Activated CD4-positive, alpha-beta T cell treated with anti-CD3 and anti-CD28 coated beads for 36 hours (primary cell): ENCODE measurements at places on chromosomes 3 and 15. TPM values are rescaled to one million over a fixed set of nuclear protein-coding genes. Genes with fewer than 3 reads are reported as not detected.

DNA sequence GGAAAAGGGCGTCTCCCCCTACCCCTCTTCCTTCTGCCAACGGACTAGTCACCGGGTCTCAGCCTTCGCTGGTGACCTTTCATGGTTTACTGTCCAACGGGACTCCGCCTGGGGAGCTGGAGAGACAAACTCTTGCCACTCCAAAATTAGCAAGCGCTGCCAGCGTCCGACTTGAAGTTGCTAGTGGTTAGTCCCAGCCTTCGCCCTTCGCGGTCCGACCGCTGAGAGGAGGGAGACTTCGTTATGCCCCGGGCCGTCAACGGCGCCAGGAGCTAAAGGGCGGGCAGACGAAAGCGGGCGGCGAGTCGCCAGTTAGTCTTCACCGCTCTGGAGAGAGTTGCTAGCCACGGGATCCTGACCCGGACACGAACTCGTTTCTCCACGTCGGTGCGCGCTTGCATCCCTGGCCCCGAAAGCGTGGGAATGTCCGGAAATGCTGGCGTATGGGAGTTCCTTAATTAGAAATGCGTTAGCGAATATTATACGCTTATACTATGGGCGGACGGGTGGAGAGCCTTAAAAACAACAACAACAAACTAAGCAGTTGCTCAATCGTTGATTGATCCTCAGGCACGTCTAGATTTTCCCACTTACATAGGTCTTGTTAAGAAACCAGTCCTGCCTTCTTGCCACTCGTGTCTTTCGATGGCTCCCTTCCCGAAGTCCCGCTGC lies 716 bp downstream of the SMC4 start:
- peaks cover 37% of the 10 kb centered on the region for H3K4me1 ChIP-seq
- peak overlapping the region; percentile 96 for H3K27ac ChIP-seq
- peak; percentile 49 for DNase-seq
- peaks cover 7% of the 10 kb centered on the region for H3K27me3 ChIP-seq

DNA sequence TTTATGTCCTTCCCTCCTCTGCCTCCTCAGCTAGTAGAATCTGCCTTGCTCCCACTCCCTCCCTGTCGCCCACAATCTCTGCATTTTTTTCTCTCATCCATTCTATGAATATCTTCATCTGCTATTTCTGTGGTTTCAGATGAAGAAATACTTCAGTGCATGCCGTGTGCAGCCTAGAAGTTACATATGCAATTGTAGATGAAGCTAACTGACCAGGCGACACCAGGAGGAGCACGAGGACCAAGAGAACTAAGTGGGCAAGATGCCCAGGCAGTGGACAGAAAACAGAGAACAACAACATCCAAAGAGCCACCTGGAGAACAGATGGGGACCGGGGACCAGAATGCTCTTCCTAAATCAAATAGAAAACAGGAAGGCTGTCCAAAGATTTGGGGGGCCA lies 121.4 kb upstream of the ATP11B start:
- H3K27me3 ChIP-seq: peaks cover 19% of the 10 kb centered on the region
- no peak overlapping the region for H3K27ac ChIP-seq
- no peak for DNase-seq

- H3K4me1 ChIP-seq: peaks cover 8% of the 10 kb centered on the region
- no peaks in the 10 kb centered on the region for H3K36me3 ChIP-seq
- H3K27me3 ChIP-seq: no peaks in the 10 kb centered on the region
- DNase-seq: no peak
- H3K27ac ChIP-seq: no peak overlapping the region
Observed at GRCh38 chr15:84591815-84592214, 9.0 kb upstream of the ZSCAN2 start.

- H3K36me3 ChIP-seq: no peaks in the 10 kb centered on the region
- H3K4me3 ChIP-seq: no peak overlapping the region
- no peaks in the 10 kb centered on the region for H3K4me1 ChIP-seq
- no peak for DNase-seq
- H3K27me3 ChIP-seq: no peaks in the 10 kb centered on the region
Observed at GRCh38 chr3:187946163-187946691, 201.0 kb upstream of the BCL6 start.

- H3K36me3 ChIP-seq: peaks cover 4% of the 10 kb centered on the region
- H3K4me1 ChIP-seq: peaks cover 10% of the 10 kb centered on the region
- H3K27me3 ChIP-seq: no peaks in the 10 kb centered on the region
Observed at GRCh38 chr3:59816312-59816711, 766.5 kb upstream of the CFAP20DC start.

DNA sequence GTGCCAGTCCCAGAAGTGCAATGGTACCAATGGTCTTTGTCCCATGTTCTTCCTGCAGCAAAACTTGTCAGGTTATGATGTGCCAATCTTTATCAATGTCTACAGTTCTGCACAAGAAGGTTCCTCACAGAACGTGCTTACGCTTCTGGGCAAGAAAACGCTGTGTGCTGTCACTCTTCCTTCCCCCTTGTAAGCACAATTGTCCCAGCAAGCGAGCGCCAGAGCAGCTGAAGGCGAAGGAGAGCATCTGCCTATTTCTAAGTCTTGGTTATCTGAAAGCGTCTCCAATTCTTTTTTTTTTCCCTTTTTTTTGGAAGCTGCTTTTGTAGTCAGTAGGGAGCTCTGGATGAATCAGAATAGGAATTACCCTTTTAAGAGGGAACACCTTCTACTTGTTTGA lies 514.4 kb downstream of the FGF12 start:
- no peak for DNase-seq
- H3K27me3 ChIP-seq: no peaks in the 10 kb centered on the region
- no peaks in the 10 kb centered on the region for H3K4me1 ChIP-seq
- no peak overlapping the region for H3K27ac ChIP-seq
- H3K4me3 ChIP-seq: no peak overlapping the region

DNA sequence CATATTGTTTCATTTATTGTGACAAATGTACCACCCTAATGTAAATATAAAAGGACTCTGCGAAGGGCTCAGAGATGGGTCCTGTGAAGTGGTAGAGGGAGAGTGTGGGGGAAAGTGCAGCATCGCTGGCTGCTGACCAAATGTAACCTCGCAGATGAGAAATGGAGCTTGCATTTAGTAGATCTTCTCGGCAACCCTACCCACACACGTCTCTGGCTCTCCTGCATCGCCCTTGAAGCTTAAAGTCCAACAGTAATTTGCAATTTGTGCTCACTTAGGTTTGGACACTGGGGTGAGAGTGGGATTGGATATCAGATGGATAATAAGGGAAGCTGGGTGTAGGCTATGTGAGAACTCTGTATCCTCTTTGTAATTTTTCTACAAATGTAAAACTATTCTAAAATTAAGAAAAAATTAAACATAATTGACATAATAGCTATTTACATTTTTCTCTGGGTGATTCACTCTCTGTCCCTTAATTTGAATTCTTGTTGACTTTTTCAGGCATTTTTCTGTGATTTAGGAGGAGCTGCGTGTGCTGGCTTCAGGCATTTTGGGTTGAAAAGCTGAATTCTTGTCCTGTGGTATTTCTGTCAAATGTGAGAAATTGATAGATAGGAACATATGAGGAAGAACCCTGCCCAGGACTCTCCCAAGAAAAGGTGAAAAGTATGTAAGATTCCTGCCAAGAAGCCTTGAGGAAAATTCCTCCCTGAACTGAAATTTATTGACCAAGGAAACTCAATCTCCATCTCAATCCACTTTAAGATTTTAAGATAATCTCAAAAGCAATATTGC lies 524.7 kb upstream of the MCTP2 start:
- no peak for DNase-seq
- no peak overlapping the region for H3K27ac ChIP-seq
- no peak overlapping the region for H3K4me3 ChIP-seq
- no peaks in the 10 kb centered on the region for H3K36me3 ChIP-seq

DNA sequence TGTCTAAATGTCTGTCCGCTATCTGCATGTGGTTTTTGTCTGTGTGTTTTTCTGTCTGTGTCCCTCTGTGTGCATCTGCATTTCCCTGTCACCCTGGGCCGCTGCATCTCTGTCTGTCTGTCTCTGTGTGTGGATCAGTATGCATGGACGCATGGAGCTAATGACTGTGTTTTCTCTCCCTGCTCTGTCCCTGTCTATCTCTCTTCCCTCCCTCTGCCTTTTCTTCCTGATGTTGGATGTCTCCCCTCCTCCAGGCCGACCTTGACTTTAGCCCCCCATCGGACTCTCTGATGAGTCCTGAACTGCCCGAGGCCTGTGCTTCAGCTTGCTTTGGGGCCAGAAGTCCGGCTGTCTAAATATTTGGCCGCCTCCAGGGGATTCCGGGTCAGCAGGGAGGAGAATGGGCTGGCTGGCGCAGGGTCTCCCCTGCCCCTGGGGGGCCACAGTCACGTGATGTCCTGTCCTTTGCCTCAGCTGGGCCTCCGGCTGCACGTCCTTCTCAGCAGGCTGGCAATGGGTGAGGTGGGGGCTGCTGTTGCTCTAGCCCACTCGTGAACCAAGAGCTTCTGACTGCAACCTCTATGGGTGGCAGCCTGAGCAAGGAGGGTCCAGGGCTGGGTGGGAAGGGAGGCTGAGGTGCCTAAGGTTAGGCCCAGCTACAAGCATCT lies 3.7 kb downstream of the SLC38A3 start:
- no peaks in the 10 kb centered on the region for H3K36me3 ChIP-seq
- DNase-seq: no peak
- no peak overlapping the region for H3K27ac ChIP-seq
- peaks cover 2% of the 10 kb centered on the region for H3K4me1 ChIP-seq
- no peak overlapping the region for H3K4me3 ChIP-seq

AP3S2 gene
- 12.4 TPM for total RNA-seq

LRRC34 gene
- total RNA-seq: 3.8 TPM
